OCI-M1 (cell line): ENCODE measurements at places on chromosomes 16 and 17.
A peak's percentile ranks its signal among the peaks of the same experiment; 100 is the strongest.

GRCh38 chr17:82848022-82848592, 8.3 kb upstream of the ZNF750 start:
- no peak for DNase-seq

- no peak for DNase-seq
Measured at GRCh38 chr17:27299384-27300049, 5.6 kb downstream of the WSB1 start.

GRCh38 chr16:55496509-55497145, 12.2 kb upstream of the LPCAT2 start:
- DNase-seq: no peak

GRCh38 chr16:74487634-74488495, 66.6 kb upstream of the CLEC18B start:
- no peak for DNase-seq

- DNase-seq: peak; percentile 1
Measured at GRCh38 chr16:73152386-73153125, 104.6 kb upstream of the ZFHX3 start.

DNA sequence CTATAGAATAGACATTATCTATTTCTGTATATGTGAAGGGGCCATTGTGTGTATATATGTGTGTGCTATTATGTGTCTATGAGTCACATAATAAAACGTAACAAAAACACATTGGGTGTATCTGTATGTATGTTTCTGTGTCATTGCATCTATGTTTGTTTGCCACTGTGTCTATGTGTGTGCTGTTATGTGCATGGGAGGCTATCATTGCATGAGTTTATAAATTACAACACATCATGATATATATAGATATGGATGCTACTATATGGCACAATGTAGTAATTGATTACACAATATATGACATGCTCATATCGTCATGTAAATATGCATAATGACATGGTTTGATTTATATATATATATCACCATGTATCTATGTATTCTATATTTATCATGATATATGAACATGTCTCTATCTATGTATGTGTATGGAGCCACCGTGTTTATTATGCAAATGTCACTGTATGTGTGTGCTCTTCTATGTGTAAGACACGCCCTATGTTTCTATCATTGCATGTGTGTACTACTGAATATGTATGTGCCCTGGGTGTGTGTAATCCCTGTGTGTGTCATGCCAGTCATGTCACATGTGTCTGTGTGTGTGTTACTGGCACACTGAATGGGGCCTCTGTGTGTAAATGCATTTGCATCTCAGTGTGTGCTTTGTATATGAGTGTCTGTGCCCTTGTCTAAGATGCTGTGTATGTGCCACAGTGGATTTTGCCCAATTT, 1.4 kb upstream of the TSPOAP1 start:
- peak; percentile 91 for DNase-seq

DNA sequence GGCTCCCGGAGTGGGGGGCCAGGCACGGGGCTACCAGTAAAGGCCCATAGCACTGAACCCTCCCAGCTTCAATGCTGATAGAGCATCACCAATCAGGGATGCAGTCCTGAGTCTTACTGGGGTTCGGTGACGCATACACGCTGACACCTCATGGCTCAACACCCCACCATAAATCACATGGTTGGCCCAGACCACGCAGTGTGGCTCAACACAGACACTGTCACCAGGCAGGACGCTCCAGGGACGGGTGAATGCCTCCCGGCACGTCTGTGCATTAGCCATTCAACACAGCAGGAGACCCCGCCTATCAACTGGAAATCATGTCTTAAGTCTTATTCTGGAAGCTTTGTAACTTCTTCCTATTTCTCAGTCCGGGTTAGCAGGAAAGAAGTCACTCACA, 35.0 kb downstream of the NECAB2 start:
- no peak for DNase-seq

DNA sequence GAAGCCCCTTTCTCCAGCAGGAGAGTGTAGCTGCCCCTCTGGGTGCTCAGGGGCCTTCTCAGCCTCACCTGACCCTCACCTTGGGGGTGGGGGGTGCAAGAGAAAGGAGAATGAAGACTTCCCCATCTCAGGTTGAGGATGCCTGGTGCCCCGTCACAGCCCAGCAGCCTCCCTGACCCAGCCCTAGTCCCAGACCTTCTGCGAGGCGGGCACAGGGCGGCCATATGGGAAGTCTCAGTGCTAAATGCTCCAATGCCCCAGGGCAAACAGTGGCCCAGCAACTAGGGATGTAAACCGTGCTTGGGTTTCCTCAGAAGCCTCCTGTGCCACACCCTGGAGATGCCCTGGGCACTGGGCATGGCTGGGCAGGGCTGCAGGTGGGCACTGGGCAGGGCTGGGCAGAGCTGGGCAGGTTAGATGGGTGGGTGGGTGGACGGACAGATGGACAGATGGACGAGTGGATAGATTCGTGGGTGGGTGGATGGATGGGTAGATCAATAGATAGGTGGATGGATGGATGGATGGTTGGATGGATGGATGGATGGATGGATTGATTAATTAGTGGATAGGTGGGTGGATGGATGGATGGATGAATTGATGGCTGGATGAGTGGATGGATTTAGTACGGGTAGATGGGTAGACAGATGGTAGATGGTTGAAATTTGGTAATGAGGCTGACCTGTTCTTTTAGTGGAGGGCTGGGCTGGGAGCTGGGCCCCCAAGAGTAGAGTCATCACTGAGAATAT, 16.8 kb downstream of the TPSD1 start:
- DNase-seq: no peak

DNA sequence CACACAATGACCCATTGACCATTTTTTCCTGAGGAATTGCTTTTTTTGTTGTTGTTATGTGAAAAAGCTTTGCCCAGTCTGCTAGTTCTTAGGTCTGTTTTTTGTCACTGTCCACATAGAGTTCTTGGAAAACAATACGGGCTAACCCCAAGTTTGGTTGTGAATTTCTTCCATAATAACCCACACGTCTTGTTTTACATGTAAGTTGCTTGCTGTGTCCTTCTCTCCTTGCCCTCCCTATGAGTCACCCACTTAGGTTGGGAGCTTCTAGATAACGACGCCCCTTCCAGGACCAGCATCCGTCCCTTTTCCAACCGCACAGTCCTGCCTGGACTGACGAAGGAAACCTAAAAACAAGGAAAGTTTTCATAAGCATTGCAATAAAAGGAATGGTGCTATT, 175.3 kb upstream of the HS3ST3A1 start:
- DNase-seq: no peak

- DNase-seq: no peak
Measured at GRCh38 chr16:51544851-51545467, 393.9 kb upstream of the SALL1 start.

DNA sequence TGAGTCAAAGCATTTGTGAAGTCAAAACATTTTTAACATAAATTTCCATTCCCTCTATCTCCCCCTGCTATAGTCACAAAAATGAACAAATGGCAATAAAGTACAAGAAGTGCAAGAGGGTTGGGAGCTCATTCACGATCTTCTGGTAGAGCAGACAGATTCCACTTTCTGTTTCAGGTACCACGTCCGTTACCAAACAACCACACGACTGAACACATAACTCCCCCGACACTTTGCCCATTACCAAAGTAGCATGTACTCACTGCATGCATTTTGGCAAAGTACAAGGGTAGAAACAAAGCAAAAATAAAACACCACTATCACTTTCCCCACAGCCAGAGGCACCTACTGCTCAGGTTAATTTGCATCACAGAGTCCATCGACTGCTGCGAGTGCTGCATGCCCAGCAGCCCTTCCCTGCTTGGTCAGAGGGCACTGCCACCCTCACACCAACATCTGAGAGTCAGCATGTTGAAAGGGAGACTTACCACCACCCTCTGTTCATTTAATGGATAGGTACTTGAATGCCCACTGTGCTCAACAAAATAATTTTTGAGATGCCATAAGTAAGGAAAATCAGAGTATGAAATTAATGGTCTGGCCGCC, 150.3 kb upstream of the AXIN2 start:
- DNase-seq: no peak

GRCh38 chr16:50303605-50304466, 37.5 kb downstream of the ADCY7 start:
- no peak for DNase-seq

GRCh38 chr17:47119746-47120520, 69.2 kb downstream of the CDC27 start:
- no peak for DNase-seq

DNA sequence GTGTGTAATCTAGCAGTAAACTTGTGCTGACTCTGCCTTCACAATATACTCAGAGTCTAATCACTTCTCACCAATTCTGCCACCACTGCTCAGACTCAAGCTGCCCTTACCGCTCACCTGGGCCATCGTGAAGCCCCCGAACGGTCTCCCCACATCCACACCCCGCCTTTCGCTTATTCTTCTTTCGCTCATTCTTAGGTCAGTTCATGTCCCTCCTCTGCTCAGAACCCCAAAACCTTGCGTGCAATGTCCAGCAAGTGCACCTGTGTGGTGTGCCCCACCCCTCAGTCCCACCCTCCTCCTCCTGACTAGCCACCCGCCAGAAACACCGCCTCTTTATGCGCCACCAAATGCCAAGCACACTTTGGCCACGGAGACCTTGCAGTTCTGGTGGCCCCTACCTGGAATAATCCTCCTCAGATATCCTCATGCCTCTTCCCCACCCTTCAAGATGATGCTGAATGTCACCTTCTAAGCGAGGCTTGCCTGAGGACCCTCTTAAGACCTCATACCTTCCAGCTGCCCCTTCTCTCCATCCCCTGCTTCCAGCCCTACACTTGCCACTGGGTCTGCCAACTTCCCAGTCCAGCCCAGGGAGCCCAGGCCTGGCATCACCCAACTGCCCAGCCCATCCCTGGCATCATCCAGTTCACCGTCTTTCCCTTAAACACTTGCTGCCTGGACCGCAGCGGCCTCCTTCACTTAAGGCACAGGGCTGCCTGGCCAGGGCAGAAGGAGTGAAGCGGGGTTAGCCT, 34.3 kb upstream of the RBFOX3 start:
- no peak for DNase-seq
